ENCODE measurements at places on chromosomes 1 and 21.

GRCh38 chr1:198660341-198661261 lies 21.8 kb downstream of the PTPRC start:
- DNase-seq, result no peak

DNA sequence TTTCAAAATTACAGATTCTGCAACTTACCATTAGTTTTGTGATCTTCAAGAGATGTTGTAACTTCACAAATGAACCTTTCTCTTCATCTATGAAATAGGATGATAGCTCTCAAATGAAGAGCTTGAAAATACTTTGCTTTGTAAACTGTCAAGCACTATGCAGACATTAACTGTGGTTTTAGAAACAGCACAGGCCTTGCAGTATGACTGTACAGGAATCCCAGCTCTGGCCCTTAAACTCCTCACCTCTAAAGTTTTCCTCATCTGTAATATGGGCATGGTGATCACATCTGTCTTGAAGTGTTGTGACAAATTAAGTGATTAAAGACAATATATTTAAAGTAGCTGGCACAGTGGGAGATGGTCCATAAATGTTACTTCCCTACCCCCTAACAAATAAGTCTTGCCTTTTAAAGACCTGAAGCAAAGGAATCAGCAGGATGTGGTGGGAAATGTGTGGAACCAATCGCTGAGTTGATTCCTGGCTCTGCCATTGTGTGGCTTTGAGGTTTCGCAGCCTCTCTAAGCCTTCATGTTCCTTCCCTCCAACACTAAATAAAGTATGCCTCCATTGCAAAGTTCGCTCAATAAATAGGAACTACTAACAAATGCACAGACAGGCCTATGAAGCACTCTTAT lies 5.5 kb upstream of the PTP4A2 start:
- DNase-seq, result no peak

GRCh38 chr1:150563340-150564038 lies 14.3 kb downstream of the ADAMTSL4 start:
- no peak for DNase-seq

GRCh38 chr21:24208562-24209260 lies 1398.6 kb downstream of the MRPL39 start:
- DNase-seq, result no peak

DNA sequence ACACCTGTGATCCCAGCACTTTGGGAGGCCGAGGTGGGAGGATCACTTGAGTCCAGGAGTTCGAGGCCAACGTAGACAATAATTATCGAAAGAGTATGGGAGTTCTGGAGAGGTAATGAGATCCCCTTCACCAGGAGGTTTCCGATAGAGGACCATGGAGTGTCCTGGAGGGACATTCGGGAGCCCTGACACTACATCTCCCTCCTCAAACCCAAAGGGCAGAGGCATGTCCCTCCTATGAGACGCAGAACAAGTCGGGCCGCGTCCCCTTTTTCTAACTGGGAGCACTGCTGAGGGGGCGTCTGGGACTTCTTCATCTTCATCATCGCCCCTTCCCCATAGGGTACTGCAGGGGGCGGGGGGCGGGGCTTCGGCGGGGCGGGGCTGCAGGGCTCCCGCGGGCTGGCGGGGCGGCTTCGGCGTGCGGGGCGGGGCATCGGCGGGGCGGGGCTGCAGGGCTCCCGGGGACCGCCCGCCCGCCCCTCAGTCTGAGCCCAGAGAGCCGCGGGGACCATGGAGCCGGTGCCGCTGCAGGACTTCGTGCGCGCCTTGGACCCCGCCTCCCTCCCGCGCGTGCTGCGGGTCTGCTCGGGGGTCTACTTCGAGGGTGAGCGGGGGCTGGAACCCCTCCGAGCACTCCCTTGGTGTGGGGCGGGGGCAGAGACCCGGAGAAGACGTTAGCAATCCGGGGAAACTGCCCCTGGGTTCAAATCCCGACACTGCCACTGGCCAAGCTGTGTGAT lies at the start of gene THEMIS2:
Gene THEMIS2, plus strand, starts transcription at position 486 of the 743 bp plus-strand sequence. Its CDS starts 28 bp downstream, at position 514.
- peak; percentile 72 for DNase-seq

DNA sequence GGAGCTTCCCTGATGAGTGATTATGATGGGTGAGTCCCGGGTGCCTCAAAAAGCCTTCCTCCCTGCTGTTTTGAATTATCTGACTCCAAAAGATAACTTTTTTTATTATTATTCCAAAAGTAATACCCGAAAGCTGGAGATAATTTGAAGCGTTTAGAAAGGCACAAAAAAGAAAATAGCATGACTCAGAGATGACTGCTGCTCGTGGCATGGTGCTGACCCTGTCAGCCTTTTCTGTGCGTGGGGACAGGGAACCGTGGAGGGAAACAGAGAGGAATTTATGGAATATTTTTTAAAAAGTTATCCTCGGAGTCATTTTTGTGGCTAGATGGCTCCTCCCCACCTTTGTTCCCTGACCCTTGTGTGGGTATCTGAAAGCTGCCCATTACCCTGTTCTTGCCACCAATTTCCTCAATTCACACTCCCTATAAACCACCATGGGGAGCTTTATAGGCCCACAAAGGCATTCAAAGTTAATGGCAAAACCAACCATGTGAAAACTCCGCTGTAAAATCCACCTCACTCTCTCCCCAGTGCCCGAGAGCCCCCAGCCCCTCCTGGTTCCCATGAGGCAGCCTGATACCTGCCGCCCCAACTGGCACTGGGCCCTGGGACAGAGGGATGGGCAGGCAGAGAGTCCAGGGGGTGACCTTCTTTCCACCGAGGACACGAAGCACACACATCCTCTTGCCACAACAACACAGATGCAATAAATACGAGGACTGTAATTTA lies 37.5 kb downstream of the IGSF21 start:
- no peak for DNase-seq

GRCh38 chr1:175580841-175581240 lies 162.6 kb downstream of the TNR start:
- no peak for DNase-seq

DNA sequence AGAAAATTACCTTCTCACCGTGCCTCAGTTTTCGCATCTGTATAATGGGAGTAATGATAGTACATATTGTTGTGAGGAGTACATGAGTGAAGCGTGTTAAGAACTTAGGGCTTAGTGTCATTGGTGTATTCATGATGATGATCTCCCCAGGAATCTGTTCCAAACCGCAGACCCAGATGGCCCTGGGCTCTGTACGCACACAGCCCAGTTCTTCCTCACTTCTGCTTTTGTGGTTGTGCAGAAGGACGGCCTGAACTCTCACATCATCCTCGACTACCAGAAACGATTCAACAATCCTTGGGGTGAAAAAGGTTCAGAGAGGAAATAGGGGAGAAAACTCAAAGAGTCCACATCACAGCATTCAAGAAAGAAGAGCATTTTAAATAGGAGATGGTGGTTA lies 323.0 kb downstream of the CAMTA1 start:
- no peak for DNase-seq

GRCh38 chr1:220904876-220905275 lies 25.6 kb downstream of the HLX start:
- no peak for DNase-seq
